Stimulated activated naive CD4-positive, alpha-beta T cell (primary cell): ENCODE measurements at places on chromosomes 6 and 20.

DNA sequence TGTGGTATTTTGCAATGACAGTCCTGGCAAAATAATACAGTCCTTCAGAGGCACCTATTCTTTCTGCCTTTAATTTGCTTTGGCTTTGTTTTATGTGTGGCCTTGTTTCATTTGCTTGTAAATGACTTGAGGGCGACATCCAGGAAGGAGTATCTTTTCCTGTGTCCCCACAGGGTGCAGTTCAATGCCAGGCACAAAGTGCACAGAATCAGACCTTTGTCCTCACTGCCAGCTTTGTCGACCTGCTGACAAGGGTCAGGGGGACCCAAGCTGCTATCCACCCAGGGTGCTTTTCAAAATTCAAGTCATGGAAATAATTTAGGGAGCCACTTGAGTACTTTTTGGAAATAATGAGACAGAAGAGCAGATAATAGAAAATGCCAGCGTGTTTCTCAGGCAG lies 37.0 kb upstream of the CDKN1A start:
- no peak for DNase-seq

DNA sequence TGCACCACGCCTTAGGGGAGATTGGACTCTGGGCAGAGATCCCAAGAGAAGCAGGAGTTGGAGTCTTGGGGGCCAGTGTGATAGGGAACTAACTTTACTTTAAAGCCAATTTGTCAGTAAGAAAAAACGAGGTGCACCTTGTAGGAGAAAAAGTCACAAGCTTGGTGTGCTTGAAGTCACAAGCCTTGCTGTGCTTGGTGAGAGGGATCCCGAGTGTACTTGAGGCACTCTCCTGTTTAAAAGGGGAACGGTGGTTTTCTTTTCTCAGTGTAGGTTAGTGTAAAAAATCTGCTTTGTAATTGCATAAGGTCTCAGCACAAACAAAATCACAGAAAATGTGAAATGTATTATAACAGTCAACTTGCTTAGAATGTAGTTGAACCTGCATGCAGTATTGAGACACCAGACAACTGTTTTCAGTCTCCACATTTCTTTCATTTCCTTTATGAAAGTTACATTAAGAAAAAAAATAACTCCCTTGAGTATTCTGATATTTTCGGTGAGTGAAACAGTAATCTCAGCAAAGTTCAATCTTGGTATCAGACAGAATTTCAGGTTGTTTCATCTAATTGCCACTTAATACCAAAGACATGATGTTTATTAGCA lies 111.1 kb upstream of the DUSP22 start:
- DNase-seq, result no peak

- DNase-seq, result peak; percentile 69
Measured at GRCh38 chr6:36546308-36546919, 865 bp downstream of the STK38 start.

DNA sequence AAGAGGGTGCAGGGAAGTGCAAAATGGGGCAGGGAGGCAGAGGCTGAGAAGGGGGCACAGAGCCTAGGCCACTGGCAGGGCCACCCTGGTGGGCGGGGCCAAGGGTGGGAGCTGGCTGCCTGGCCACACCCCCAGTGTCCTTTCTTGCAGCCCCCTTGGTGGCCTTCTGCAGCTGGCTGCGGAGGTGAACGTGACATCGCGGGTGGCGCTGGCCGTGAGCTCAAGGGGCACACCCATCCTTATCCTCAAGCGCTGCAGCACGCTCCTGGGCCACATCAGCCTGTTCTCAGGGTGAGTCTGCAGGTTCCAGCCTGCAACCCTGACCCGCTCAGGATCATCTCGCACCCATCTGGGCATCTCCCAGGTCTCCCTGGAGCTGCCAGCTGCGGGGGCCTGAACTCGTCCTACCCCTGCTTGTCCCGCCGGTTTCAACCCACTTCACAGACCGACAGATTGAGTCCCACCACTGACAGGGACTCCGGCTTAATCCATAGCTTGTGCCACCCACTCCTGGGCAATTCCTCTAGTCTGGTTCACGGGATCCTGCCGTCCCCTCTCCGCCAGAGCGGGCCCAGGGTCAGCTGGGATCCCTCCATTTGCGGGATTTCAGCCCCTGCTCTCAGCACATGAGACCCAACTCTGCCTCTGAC lies 6.2 kb downstream of the BPIFB3 start:
- no peak for DNase-seq
